Ovary (tissue), 10 donors: ENCODE measurements at places on chromosomes 1 and 21. TPM values are rescaled to one million over a fixed set of nuclear protein-coding genes. Genes with fewer than 3 reads are reported as not detected.

DNA sequence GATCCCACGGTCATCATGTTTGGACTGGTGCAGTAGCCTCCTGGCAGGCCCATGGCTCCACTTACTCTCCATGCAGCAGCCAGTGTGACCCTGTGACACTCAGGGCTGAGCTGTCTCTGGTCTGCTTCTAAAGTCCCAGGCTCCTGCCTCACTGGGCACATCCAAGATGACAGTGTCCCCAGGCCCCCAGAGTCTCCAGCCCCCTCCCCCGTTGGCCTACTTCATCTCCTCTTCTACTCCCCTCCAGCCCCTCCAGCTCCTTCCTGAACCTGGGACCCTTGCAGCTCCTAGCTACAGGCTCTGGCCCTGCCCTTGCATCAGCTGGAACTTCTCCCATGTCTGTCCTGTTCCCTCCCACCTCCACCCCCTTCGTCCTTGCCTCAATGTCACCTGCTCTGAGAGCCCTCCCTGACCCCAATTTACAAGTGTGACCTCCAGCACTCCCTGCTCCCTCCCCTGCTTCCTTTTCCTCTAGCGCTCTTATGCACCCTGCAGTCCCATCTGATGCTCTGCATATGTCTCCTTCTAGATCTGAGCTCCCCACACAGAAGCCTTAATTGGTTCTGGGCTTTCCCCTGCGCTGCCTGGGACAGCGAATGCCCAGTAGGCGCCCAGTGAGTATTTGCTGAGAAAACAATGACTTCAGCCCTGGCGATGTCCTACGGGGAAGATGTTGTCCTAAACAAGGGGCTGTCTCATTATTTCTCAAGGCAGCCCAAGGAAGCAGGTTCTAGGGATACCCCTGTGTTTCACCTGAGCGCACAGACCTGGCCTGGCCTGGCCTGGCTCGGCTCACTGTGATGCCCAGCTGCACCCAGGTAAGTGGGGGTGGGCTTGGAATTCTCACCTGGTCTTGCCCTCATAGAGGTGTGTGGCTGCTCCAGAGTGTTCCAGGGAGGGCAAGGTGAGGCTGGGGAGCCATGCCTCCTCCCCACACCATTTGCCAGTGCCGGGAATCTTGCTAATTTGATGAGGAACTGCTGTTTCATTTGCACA lies 600.6 kb downstream of the PTPRU start:
- H3K27ac ChIP-seq: no peak overlapping the region
- H3K4me1 ChIP-seq: no peaks in the 10 kb centered on the region
- H3K27me3 ChIP-seq: no peaks in the 10 kb centered on the region

- H3K4me1 ChIP-seq: no peaks in the 10 kb centered on the region
- no peak overlapping the region for H3K27ac ChIP-seq
- no peak for DNase-seq
- no peaks in the 10 kb centered on the region for H3K36me3 ChIP-seq
- no peak overlapping the region for H3K4me3 ChIP-seq
Measured at GRCh38 chr21:26766826-26767325, 78.3 kb downstream of the ADAMTS1 start.

GRCh38 chr1:210214573-210215409 lies 17.8 kb upstream of the SERTAD4 start:
- H3K27me3 ChIP-seq: no peaks in the 10 kb centered on the region
- DNase-seq: no peak
- H3K27ac ChIP-seq: no peak overlapping the region
- H3K4me3 ChIP-seq: no peak overlapping the region

Gene NSL1
- 29.2 TPM for total RNA-seq

Gene GREM2
- total RNA-seq: 6.0 TPM
